Naive B cell (primary cell): ENCODE measurements at places on chromosomes 13 and 19. TPM values are rescaled to one million over a fixed set of nuclear protein-coding genes. Genes with fewer than 3 reads are reported as not detected.

The SIAH3 gene
- not detected for polyA plus RNA-seq

The F2RL3 gene
- polyA plus RNA-seq, result not detected

The ZNF480 gene
- polyA plus RNA-seq, result 10.1 TPM

The ATP4B gene
- not detected for polyA plus RNA-seq

The ODAD3 gene
- 0.21 TPM for polyA plus RNA-seq

The PNMA8B gene
- polyA plus RNA-seq, result 0.16 TPM

The KIR3DL1 gene
- polyA plus RNA-seq, result not detected

The FAM124A gene
- not detected for polyA plus RNA-seq

The CNN1 gene
- 0.65 TPM for polyA plus RNA-seq

The PRODH2 gene
- polyA plus RNA-seq, result not detected

The PCDH17 gene
- polyA plus RNA-seq, result not detected

- no peaks in the 10 kb centered on the region for H3K36me3 ChIP-seq
- H3K27ac ChIP-seq, result no peak overlapping the region
- no peak for DNase-seq
Measured at GRCh38 chr19:1566392-1567115, 1.6 kb downstream of the MEX3D start.

GRCh38 chr19:1571358-1571757 is 3.2 kb upstream of the MEX3D start:
- DNase-seq, result no peak
- no peak overlapping the region for H3K4me3 ChIP-seq
- peak overlapping the region; percentile 70 for H3K27ac ChIP-seq
- H3K27me3 ChIP-seq, result peaks cover 6% of the 10 kb centered on the region
- peaks cover 8% of the 10 kb centered on the region for H3K36me3 ChIP-seq
- peaks cover 20% of the 10 kb centered on the region for H3K4me1 ChIP-seq

DNA sequence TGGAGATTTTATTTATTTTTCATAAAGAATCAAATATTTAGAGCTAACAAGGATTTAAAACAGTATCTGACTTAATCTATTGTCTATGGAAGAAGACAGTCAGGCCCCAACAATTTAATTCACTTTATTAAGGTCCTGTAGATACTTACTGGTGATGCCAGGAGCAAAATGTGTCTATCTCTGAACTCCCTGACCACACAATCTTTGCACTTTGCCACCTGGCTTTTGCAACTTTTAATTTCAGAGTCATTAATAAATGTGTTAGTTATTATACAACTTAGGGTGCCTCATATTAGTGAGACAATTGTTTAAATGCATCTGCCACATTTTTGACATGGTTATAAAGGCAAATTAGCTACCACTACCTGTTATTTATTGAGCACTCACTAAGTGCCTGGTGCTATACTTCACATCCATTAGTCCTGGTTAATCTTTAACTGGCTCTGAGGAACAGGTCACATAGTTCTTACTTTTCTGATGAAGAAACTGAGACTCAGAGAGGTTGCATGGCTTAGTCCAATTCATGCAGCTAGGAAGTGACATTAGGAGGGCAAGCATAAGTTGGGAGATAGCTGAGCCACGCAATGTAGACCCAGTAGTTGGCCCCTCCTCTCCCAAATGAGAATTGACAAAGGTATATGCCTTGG is 297.9 kb downstream of the DCT start:
- DNase-seq, result no peak
- peaks cover 7% of the 10 kb centered on the region for H3K4me1 ChIP-seq
- H3K27me3 ChIP-seq, result peaks cover 5% of the 10 kb centered on the region
- no peak overlapping the region for H3K27ac ChIP-seq
- no peak overlapping the region for H3K4me3 ChIP-seq

GRCh38 chr13:46160471-46161066 is 21.4 kb downstream of the LCP1 start:
- H3K27me3 ChIP-seq, result no peaks in the 10 kb centered on the region
- peaks cover 15% of the 10 kb centered on the region for H3K36me3 ChIP-seq
- peak; percentile 66 for DNase-seq
- H3K4me1 ChIP-seq, result peaks cover 48% of the 10 kb centered on the region

DNA sequence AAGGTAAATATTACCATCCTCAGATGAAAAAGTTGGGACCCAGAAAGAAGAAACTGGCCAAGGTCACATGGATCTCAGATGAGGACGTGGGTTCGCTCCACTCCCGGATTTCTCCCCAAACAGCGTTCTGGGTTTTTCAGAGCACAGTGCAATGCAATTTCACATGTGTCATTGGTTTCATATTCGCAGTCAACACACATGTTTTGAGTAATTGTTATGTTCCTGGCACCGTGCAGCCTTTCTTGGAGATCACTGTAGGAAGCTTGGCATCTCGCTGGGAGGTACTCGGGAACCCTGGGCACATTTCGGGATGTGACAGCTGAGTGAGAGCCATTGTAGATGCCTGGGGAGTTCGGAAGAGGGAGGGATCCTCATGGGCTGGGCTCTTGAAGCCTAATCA is 26.2 kb upstream of the CEBPG start:
- H3K4me3 ChIP-seq, result no peak overlapping the region
- peaks cover 35% of the 10 kb centered on the region for H3K27me3 ChIP-seq
- H3K36me3 ChIP-seq, result peaks cover 7% of the 10 kb centered on the region
- no peak overlapping the region for H3K27ac ChIP-seq
- no peak for DNase-seq

DNA sequence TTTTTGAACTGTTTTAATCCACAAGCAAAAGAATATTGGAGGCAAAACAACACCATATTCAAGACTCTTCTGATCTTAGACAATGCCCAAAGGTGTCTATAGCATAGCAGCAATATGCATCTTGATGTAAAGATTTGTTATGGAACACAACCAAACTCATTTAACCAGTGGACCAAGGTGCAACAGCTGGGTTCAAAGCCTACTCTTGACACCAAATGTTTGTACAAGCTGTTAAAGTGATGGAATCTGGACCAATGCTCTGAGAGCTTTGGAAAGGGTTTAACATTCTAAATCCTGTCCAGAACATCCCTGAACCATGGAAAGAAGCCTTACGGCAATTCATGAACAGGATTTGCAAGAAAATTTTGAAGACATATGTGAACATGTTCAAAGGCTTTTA is 520.0 kb downstream of the GPC6 start:
- H3K4me3 ChIP-seq, result no peak overlapping the region
- H3K4me1 ChIP-seq, result no peaks in the 10 kb centered on the region

GRCh38 chr19:34189199-34189916 is 17.1 kb downstream of the LSM14A start:
- peaks cover 7% of the 10 kb centered on the region for H3K36me3 ChIP-seq
- DNase-seq, result no peak
- H3K4me1 ChIP-seq, result peaks cover 91% of the 10 kb centered on the region
- no peak overlapping the region for H3K4me3 ChIP-seq

DNA sequence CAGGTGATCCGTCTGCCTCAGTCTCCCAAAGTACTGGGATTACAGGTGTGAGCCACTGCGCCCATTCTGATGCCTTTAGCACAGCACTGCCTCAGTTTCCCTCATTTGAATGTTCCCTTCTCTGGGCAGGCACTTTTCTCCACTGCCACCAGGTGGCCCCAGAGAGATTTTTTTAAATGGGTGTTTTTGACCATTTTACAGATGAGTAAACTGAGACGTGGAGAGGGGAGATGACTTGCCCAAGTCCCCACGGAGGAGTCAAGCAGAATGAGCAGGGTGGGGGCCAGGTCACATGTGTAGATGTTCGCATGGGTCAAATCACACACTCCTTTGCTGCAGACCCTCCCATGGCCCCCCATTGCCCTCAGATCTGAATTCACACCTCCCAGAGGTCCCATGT is 3.2 kb upstream of the PDE4C start:
- H3K27me3 ChIP-seq, result peaks cover 56% of the 10 kb centered on the region
- peaks cover 57% of the 10 kb centered on the region for H3K4me1 ChIP-seq
- H3K4me3 ChIP-seq, result no peak overlapping the region
- H3K36me3 ChIP-seq, result peaks cover under 1% of the 10 kb centered on the region
- DNase-seq, result no peak

GRCh38 chr13:52446265-52446664 is 4.2 kb downstream of the VPS36 start:
- H3K27ac ChIP-seq, result no peak overlapping the region
- no peaks in the 10 kb centered on the region for H3K36me3 ChIP-seq
- H3K4me3 ChIP-seq, result no peak overlapping the region
- no peaks in the 10 kb centered on the region for H3K27me3 ChIP-seq
- no peak for DNase-seq

DNA sequence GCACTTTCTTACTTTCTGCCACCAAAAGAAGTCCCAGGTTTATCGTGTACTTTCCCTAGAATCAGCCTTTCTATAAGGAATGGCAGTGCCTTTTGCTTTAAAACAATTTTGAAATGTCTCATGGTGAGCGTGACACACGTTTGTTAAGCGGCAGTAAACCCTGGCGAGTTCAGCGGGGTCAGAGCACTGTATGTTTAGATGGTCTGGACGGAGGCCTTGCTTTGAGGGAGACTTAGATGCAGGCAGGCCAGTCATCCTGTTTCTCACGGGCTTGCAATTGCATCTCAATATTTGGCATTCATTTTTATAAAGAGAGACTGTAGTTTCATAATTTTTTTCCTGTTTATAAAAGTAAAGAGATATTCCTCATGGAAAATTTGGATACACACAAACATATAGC is 96.4 kb downstream of the TNFRSF19 start:
- no peak overlapping the region for H3K27ac ChIP-seq
- no peaks in the 10 kb centered on the region for H3K4me1 ChIP-seq
- no peak for DNase-seq
- H3K4me3 ChIP-seq, result no peak overlapping the region

GRCh38 chr19:44111910-44112463 is 1.2 kb upstream of the ZNF225 start:
- H3K27me3 ChIP-seq, result no peaks in the 10 kb centered on the region
- H3K4me3 ChIP-seq, result peak overlapping the region; percentile 100
- peaks cover 27% of the 10 kb centered on the region for H3K4me1 ChIP-seq
- no peak overlapping the region for H3K27ac ChIP-seq

DNA sequence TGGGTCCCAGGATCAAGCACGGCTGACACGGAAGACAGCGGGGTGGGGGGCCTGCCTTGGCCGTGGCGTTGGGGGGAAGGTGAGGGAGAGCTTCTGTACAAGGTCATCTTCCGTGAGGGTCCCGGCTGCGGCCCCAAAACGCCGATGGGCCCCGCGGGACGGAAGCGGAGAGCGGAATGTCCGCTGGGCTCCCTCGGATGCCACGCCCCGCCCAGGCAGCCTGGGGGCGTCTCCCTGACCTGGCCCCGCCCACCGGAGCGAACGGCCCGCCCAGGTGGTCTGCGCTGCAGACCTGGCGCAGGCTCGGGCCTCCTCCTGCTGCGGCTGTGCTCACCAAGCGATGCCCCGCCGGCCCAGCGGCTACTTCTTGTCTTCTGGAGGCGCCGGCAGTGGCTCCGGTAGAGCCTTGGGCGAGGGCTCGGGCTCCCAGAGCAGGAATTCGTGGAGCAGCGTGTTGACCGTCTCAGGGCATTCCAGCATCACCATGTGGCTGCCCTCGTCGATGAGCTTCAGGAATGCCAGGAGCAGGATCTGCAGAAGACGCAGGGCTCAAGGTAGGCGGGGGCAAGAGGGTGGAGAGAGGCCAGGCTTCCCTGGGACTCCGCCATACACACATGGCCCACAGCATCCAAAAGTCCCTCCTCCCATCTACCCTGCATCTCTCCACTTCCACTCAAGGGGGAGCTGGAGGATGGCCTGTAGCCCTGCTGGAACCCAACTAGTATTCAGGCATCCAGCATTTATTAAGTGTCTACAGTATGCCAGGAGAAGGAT is 10.7 kb downstream of the ABHD8 start:
- H3K4me1 ChIP-seq, result peaks cover 5% of the 10 kb centered on the region
- no peaks in the 10 kb centered on the region for H3K36me3 ChIP-seq
- peak overlapping the region; percentile 82 for H3K4me3 ChIP-seq
- H3K27ac ChIP-seq, result no peak overlapping the region
- peak; percentile 77 for DNase-seq

DNA sequence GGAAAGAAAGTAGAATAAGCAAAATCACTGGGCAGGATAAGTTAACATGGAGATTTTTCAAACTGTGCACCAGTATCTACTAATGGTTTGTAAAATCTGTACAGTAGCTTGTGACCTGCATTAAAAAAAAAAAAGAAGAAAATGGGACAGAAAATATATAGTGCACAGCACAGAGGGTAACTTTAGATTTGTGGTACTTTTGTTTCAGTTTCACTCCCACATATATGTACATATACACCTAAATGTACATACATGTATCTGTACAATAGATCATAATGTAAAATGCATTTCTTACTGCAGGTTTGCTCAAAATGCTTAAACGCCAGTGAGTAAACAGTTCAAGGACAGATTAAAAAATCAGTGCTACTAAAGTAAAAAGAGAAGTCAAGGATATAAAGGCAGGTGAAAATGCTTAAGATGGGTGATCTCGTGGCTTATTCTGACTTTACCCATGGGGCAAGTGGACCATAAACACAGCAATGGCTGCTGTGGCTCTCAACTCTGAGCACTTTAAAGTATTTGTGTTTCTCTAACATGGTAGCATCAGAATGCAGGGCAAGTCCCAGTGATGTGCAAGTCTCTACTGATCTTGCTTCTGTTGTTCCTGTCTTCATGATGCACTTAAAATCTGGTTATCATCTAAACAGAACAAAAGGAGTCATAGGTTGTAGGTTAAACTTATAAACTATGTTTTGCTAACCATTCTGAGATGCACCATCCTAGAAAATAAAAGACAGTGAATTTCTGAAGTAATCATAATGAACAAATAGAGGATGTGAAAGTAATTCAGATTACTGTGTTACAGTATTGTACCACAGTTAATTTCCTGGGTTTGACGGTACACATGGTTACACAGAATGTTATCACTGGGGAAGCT is 112.3 kb downstream of the MIPEP start:
- no peak overlapping the region for H3K4me3 ChIP-seq
- peaks cover 45% of the 10 kb centered on the region for H3K27me3 ChIP-seq
- H3K36me3 ChIP-seq, result peaks cover 10% of the 10 kb centered on the region
- peaks cover 27% of the 10 kb centered on the region for H3K4me1 ChIP-seq
- H3K27ac ChIP-seq, result no peak overlapping the region

- H3K4me3 ChIP-seq, result peak overlapping the region; percentile 98
- no peaks in the 10 kb centered on the region for H3K27me3 ChIP-seq
- no peak for DNase-seq
- peak overlapping the region; percentile 100 for H3K27ac ChIP-seq
- H3K4me1 ChIP-seq, result peaks cover 60% of the 10 kb centered on the region
Measured at GRCh38 chr19:35901055-35901644, 810 bp upstream of the NFKBID start.

- no peaks in the 10 kb centered on the region for H3K4me1 ChIP-seq
- H3K4me3 ChIP-seq, result no peak overlapping the region
- no peaks in the 10 kb centered on the region for H3K27me3 ChIP-seq
- no peak for DNase-seq
Measured at GRCh38 chr13:79686441-79686840, 205.5 kb downstream of the NDFIP2 start.

GRCh38 chr19:35805526-35806102 is 7.0 kb downstream of the PRODH2 start:
- DNase-seq, result no peak
- no peak overlapping the region for H3K4me3 ChIP-seq
- peaks cover under 1% of the 10 kb centered on the region for H3K27me3 ChIP-seq
- peaks cover 17% of the 10 kb centered on the region for H3K4me1 ChIP-seq
- H3K27ac ChIP-seq, result no peak overlapping the region
- H3K36me3 ChIP-seq, result no peaks in the 10 kb centered on the region
